ENCODE measurements at places on chromosomes 2 and 18. TPM values are rescaled to one million over a fixed set of nuclear protein-coding genes. Genes with fewer than 3 reads are reported as not detected.

CSRNP3 gene
- total RNA-seq, result not detected

CHRNA1 gene
- not detected for total RNA-seq

SF3B1 gene
- total RNA-seq, result 158 TPM

FHL2 gene
- total RNA-seq, result 79.0 TPM

PARD6G gene
- total RNA-seq, result 1.8 TPM

FOXI3 gene
- not detected for total RNA-seq

PSMA8 gene
- not detected for total RNA-seq

HK2 gene
- total RNA-seq, result 1.2 TPM

CNDP1 gene
- not detected for total RNA-seq

GAREM2 gene
- total RNA-seq, result 6.3 TPM

VWA3B gene
- not detected for total RNA-seq

MAP3K20 gene
- 37.5 TPM for total RNA-seq

PFN4 gene
- total RNA-seq, result 1.1 TPM

RGPD4 gene
- not detected for total RNA-seq

MATN3 gene
- 12.5 TPM for total RNA-seq
